ENCODE measurements at places on chromosomes 6 and 20. TPM values are rescaled to one million over a fixed set of nuclear protein-coding genes. Genes with fewer than 3 reads are reported as not detected.
A peak's percentile ranks its signal among the peaks of the same experiment; 100 is the strongest.

DNA sequence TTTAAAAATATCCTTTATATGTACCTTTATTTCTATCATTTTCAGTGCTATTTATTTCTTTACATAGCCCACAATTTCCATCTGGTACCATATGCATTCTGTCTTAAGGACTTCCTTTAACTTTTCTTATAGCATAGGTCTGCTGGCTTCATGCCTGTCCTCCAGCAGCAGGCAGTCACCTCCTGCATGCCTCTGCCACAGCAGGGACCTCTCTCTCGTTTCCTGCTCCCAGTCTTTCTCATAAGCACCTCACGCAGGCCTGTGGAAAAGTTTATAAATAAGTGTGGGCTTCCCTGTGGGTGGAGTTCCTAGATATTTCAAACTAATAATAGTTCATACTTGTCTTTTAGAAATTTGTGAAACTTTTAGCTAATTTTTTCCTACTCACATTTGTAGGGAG lies 133.9 kb downstream of the KCNQ5 start:
- H3K27me3 ChIP-seq: no peaks in the 10 kb centered on the region
- H3K36me3 ChIP-seq: no peaks in the 10 kb centered on the region
- no peak overlapping the region for H3K27ac ChIP-seq
- peaks cover 28% of the 10 kb centered on the region for H3K4me1 ChIP-seq
- DNase-seq: no peak

DNA sequence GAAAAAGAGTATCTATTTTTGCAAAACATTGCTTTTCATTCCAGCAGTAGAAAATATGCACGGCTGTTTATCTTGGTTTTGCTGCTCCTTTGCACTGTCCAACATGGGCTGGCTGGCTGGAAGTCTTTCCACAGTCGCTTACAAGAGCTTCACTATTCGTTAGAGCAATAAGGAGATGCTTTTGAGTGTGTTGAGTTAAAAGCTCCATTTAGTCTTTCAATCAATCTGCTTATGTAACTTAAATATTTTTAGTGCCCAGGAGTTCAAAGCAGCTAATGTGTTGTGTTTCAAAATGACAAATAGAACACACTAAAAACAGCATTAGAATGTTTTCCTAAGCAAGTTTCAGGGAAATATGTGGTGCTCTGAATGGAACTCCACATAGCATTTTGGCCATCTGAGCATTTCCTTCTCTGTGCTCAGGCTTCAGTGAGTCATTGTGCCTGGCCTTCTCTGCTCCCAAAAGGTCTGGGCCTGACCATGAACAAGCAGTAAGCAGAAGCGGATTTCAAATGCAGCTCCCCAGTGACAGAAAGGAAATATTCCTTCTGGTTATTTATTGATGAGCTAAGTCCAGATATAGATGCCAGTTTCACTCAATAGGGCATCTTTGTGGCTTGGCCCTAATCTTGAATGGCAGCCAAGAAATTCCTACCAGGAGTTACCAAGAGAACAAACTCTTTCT lies 580.3 kb downstream of the TENT5A start:
- H3K27ac ChIP-seq: peak overlapping the region; percentile 50
- H3K27me3 ChIP-seq: no peaks in the 10 kb centered on the region
- H3K36me3 ChIP-seq: no peaks in the 10 kb centered on the region
- DNase-seq: peak; percentile 21

DNA sequence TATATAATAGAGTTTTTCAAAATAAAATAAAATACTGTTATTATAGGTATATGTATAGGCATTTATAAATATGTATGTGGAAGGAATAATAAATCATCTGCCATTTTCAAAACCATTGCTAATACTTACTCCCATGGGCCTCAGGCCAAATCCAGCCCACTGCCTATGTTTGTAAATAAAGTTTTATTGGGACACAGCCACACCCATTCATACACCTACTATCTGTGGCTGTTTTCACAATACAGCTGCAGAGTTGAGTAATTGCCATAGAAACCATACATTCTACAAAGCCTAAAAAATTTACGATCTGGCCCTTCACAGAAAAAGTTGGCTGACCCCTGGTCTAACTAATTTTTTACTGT lies 9.5 kb downstream of the ALDH5A1 start:
- peaks cover 15% of the 10 kb centered on the region for H3K36me3 ChIP-seq
- H3K27me3 ChIP-seq: no peaks in the 10 kb centered on the region
- H3K4me3 ChIP-seq: no peak overlapping the region
- DNase-seq: no peak
- H3K27ac ChIP-seq: no peak overlapping the region

DNA sequence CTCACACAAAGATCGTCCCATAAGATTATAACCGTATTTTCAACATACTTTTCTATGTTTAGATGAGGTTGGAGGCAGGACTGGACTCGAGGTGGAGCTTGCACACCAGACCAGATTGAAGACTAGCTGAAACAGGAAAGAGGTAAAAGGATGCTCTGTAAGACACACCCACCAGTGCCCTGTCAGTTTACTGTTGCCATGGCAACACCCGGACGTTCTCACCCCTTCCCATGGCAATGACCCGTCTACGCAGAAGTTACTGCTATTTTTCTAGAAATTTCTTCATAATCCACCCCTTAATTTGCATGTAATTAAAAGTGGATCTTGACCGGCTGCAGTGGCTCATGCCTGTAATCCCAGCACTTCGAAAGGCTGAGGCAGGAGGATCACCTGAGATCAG lies 13.6 kb upstream of the SRSF6 start:
- H3K36me3 ChIP-seq: no peaks in the 10 kb centered on the region
- H3K4me3 ChIP-seq: no peak overlapping the region
- DNase-seq: no peak
- no peak overlapping the region for H3K27ac ChIP-seq
- H3K27me3 ChIP-seq: no peaks in the 10 kb centered on the region

- no peaks in the 10 kb centered on the region for H3K4me1 ChIP-seq
- no peak overlapping the region for H3K27ac ChIP-seq
- no peak for DNase-seq
- no peaks in the 10 kb centered on the region for H3K36me3 ChIP-seq
- no peaks in the 10 kb centered on the region for H3K27me3 ChIP-seq
Observed at GRCh38 chr6:44539701-44540355, 152.3 kb downstream of the CDC5L start.

- DNase-seq: no peak
- no peak overlapping the region for H3K4me3 ChIP-seq
- H3K4me1 ChIP-seq: no peaks in the 10 kb centered on the region
Observed at GRCh38 chr6:73728548-73729205, 32.7 kb downstream of the CD109 start.

- peaks cover 33% of the 10 kb centered on the region for H3K4me1 ChIP-seq
- no peaks in the 10 kb centered on the region for H3K36me3 ChIP-seq
- no peaks in the 10 kb centered on the region for H3K27me3 ChIP-seq
- H3K4me3 ChIP-seq: peak overlapping the region; percentile 67
Observed at GRCh38 chr6:142819603-142820337, 125.2 kb downstream of the HIVEP2 start.

DNA sequence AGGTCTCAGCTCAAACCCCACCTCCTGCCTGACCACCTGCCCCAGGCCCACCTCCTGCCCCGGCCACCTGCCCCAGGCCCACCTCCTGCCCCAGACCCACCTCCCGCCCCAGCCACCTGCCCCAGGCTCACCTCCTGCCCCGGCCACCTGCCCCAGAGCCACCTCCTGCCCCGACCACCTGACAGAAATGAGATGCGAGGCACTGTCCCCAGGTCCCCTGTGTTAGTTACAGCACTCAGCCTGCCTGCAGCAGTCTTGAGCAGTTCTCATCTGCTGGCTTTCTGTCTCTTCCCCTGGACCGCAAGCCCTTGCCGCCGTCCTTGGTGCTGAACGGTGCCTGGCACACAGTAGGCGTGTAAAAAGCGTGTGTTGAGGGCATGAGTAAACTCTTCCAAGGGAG lies 79.5 kb downstream of the CDH4 start:
- no peaks in the 10 kb centered on the region for H3K4me1 ChIP-seq
- no peak overlapping the region for H3K4me3 ChIP-seq
- no peak for DNase-seq

DNA sequence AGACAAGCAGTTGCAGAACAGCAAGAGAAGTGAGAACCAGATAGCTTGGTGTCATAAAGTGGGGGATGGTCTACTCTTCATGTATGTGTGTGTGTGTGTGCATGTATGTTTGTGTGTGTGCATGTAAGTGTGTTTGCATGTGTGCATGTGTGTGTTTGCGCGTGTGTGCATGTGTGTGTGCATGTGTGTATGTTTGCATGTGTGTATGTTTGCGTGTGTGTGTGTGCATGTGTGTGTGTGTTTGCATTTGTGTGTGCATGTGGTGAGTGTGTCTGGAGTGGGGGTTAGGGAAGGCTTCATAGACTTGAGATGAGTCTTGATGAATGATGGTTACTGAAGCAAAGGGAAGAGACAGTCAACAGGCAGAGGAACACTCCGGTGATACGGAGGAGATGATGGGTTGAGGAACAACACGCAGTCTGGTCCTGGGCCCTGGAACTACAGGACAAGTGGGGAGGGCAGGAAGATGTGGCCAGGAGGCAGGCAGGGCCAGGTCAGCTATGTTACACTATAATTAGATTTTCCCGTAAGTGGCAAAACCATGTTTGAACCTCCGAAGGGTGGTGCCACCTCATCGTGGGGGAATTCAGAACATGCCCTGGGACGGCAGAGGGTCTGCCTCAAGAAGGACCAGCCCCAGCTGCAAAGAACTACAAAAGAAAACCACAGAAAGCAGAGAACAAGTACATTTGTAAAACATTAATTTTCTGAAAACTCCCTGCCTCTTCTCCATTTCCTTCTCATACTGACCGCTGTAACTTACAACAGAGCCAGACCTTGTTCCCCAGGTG lies 38.7 kb upstream of the PDE10A start:
- H3K4me1 ChIP-seq: peaks cover 5% of the 10 kb centered on the region
- DNase-seq: no peak
- no peaks in the 10 kb centered on the region for H3K36me3 ChIP-seq
- H3K4me3 ChIP-seq: no peak overlapping the region
- no peaks in the 10 kb centered on the region for H3K27me3 ChIP-seq

- no peak overlapping the region for H3K27ac ChIP-seq
- no peaks in the 10 kb centered on the region for H3K36me3 ChIP-seq
- H3K4me1 ChIP-seq: peaks cover 53% of the 10 kb centered on the region
- no peak overlapping the region for H3K4me3 ChIP-seq
- H3K27me3 ChIP-seq: no peaks in the 10 kb centered on the region
Observed at GRCh38 chr6:75288023-75288422, 3.4 kb upstream of the TMEM30A start.

- no peak for DNase-seq
- H3K27me3 ChIP-seq: no peaks in the 10 kb centered on the region
- no peak overlapping the region for H3K4me3 ChIP-seq
- peaks cover 3% of the 10 kb centered on the region for H3K4me1 ChIP-seq
- H3K36me3 ChIP-seq: no peaks in the 10 kb centered on the region
Observed at GRCh38 chr6:127452803-127453202, 6.4 kb downstream of the KIAA0408 start.

- no peaks in the 10 kb centered on the region for H3K4me1 ChIP-seq
- no peaks in the 10 kb centered on the region for H3K27me3 ChIP-seq
- H3K27ac ChIP-seq: no peak overlapping the region
- H3K4me3 ChIP-seq: no peak overlapping the region
- no peak for DNase-seq
Observed at GRCh38 chr20:43925801-43926200, 11.1 kb downstream of the TOX2 start.

DNA sequence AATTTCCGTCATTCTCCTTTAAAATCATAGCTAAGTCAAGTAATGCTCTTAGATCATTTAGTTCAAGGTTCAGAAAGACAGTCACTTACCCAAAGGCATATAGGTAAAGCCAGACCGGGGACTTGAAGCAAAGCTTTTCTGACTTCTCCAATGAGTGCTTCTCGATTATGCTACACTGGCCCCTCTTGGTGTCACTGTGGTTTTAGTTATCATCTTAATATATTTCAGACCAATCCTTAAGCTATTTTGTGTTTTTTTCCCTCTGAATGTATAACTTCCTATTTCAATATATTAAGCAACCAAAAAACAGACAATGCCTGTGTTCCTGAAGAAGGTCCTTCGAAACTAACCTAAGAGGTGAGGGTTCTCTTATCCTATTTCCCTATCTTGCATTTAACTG lies 3.9 kb downstream of the PRDM1 start:
- peaks cover 4% of the 10 kb centered on the region for H3K27me3 ChIP-seq
- peaks cover 8% of the 10 kb centered on the region for H3K4me1 ChIP-seq
- H3K36me3 ChIP-seq: no peaks in the 10 kb centered on the region
- no peak overlapping the region for H3K27ac ChIP-seq
- H3K4me3 ChIP-seq: peak overlapping the region; percentile 27

DNA sequence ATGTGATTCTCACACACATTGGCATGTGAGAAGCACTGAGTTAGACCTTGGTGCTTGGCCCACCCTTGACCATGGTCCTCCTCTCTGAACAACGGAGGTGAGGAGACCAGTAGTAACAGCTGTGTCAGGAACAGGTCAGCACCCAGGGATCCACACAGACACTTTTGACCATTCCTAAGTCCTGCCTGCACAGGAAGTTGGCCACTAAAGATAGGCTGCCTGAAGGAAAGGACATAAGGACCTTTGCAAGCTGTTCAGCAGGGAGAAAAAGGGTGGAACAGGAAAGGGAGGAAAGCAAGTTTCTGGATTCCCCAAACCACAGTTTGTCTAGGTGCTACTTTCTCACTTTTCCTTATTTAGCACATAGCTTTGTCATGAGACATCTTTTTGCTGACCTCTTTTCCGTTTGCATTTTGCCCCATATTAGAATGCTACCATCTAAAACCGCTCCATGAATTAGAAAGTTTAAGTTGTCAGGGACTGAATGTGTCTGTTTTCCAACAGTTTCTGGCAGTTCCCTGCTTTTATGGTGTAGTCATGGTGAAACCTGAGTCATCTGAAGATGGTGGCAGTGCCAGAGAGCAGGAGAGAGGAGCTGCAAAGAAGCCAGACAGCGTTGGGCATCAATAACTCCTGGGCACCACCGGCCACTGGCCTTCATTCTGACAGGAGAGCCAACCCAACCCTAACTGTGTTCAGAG lies 1.1 kb upstream of the CD109 start:
- no peak for DNase-seq
- no peaks in the 10 kb centered on the region for H3K27me3 ChIP-seq
- H3K27ac ChIP-seq: peak overlapping the region; percentile 71

The GMPR gene
- total RNA-seq: 62.1 TPM

The HCK gene
- total RNA-seq: 29.0 TPM

The MYL9 gene
- 1,491 TPM for total RNA-seq

The ENPP1 gene
- 40.5 TPM for total RNA-seq

The THEMIS gene
- 1.9 TPM for total RNA-seq

The WFDC5 gene
- not detected for total RNA-seq

The GRM4 gene
- total RNA-seq: not detected

The SIRPB1 gene
- 8.5 TPM for total RNA-seq

All from thoracic aorta (tissue), 2 donors.